ENCODE measurements at places on chromosomes 4 and X. TPM values are rescaled to one million over a fixed set of nuclear protein-coding genes. Genes with fewer than 3 reads are reported as not detected.

The FAM9B gene
- not detected for total RNA-seq

The DCAF16 gene
- 49.8 TPM for total RNA-seq

The MAGEB17 gene
- total RNA-seq: not detected

The ZNF41 gene
- total RNA-seq: 13.4 TPM

The BRS3 gene
- total RNA-seq: not detected

The ARHGAP6 gene
- 21.6 TPM for total RNA-seq

The NKAP gene
- total RNA-seq: 7.5 TPM

The PABPC1L2B gene
- total RNA-seq: not detected

The MYOZ2 gene
- 1.2 TPM for total RNA-seq

The TRIM60 gene
- not detected for total RNA-seq

The ACSL4 gene
- 4.1 TPM for total RNA-seq

The TMEM47 gene
- total RNA-seq: 11.7 TPM

The BMPR1B gene
- 7.1 TPM for total RNA-seq

The VEGFC gene
- total RNA-seq: 0.45 TPM

The PHOX2B gene
- total RNA-seq: not detected

The RPS3A gene
- 3,445 TPM for total RNA-seq

The FMR1NB gene
- not detected for total RNA-seq

The RAI2 gene
- 3.7 TPM for total RNA-seq

The BEND2 gene
- total RNA-seq: not detected

The SATL1 gene
- not detected for total RNA-seq

The TRO gene
- total RNA-seq: 2.0 TPM

The TBX22 gene
- total RNA-seq: not detected

The GPR82 gene
- total RNA-seq: 0.29 TPM

The RIPPLY1 gene
- not detected for total RNA-seq

The GRIA2 gene
- total RNA-seq: 15.2 TPM

The IBSP gene
- total RNA-seq: not detected

The SYN1 gene
- total RNA-seq: not detected

The WDR45 gene
- total RNA-seq: 38.9 TPM

The TCEAL8 gene
- total RNA-seq: 114 TPM

The DYNLT3 gene
- total RNA-seq: 18.2 TPM

The CT47B1 gene
- not detected for total RNA-seq

The GUCY1B1 gene
- total RNA-seq: 59.8 TPM

The P2RY4 gene
- total RNA-seq: not detected

The MAGEB2 gene
- not detected for total RNA-seq

The CCDC110 gene
- total RNA-seq: 5.4 TPM

The ATOH1 gene
- not detected for total RNA-seq

The MTMR8 gene
- total RNA-seq: 1.2 TPM

The FRAS1 gene
- 1.2 TPM for total RNA-seq

The KIF4A gene
- total RNA-seq: 26.9 TPM

The HOPX gene
- 48.2 TPM for total RNA-seq

The PWWP3B gene
- 1.2 TPM for total RNA-seq

The SPANXA2 gene
- not detected for total RNA-seq

The H2BW2 gene
- not detected for total RNA-seq

The CENPVL1 gene
- not detected for total RNA-seq

The RADX gene
- total RNA-seq: 1.8 TPM

The NR0B1 gene
- total RNA-seq: not detected

The MAGED4 gene
- total RNA-seq: 10.3 TPM

The IL2 gene
- total RNA-seq: not detected

The GLOD5 gene
- total RNA-seq: not detected

The GLRA3 gene
- 0.18 TPM for total RNA-seq

The HTN3 gene
- not detected for total RNA-seq

The DOCK11 gene
- 5.4 TPM for total RNA-seq

The DGAT2L6 gene
- not detected for total RNA-seq

The PHEX gene
- not detected for total RNA-seq

The MUC7 gene
- not detected for total RNA-seq

The NAP1L2 gene
- total RNA-seq: 1.5 TPM

The IDS gene
- 75.3 TPM for total RNA-seq

The AWAT2 gene
- not detected for total RNA-seq

The ARHGAP36 gene
- not detected for total RNA-seq
